AG08396 (cell line): ENCODE measurements at places on chromosomes 5 and 9.

DNA sequence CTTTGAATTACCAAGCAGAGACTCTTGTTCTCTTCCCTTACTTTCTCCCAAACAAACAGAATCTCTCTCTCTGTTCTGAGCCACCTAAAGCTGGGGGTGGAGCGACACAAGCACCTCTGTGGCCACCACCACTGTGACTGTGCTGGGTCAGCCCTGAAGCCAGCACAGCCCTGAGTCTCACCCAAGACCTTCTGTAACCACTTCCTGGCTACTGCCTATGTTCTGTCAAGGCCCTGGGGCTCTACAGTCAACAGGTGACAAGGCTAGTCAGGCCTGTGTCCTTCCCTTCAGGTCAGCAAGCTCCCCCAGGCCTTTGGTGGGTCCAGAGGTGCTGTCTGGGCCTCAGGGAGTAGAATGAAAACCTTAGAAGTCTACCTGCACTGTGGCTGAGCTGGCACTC lies 26.1 kb upstream of the SLC28A3 start:
- no peak for DNase-seq

DNA sequence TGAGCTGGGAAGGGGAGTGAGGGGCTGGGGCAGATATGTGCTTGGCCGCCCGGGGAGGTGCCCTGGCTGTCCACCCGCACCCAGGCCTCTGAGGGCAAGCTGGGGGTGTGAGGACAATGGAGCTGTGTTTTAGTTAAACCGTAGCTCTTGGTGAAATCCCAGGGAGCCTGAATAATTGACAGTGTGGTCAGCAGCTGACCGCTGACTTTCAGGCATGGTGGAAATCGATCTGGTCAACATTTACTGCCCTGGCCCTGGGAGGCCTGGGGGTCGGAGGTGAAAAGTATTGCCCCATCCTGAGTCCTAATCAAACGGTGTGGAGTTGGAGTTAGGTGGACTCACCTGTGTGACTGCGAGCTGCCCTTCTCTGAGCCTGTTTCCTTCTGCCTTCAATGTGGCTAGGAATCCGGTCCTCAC lies 31.2 kb upstream of the CRB2 start:
- no peak for DNase-seq

- no peak for DNase-seq
Measured at GRCh38 chr5:161934486-161934885, 86.6 kb downstream of the GABRA1 start.

DNA sequence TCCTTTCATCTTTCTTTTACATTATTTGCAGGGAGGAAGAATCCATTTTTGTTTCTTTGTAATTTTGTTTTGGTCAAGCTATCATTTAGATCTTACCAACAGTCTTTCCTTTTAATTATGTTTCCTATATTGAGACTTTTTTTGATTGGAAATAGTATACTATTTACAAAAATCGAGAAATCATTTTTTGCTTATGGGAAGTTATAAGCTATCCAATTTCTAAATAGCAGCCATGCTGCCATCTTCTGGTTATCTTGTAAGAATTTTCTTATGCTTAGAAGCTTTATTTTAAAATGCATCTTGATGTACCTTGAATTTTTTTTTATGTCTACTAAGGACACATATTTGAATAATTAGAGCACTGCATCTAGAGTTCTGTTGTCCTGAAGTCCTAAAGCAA lies 821.2 kb downstream of the PTPRD start:
- no peak for DNase-seq

DNA sequence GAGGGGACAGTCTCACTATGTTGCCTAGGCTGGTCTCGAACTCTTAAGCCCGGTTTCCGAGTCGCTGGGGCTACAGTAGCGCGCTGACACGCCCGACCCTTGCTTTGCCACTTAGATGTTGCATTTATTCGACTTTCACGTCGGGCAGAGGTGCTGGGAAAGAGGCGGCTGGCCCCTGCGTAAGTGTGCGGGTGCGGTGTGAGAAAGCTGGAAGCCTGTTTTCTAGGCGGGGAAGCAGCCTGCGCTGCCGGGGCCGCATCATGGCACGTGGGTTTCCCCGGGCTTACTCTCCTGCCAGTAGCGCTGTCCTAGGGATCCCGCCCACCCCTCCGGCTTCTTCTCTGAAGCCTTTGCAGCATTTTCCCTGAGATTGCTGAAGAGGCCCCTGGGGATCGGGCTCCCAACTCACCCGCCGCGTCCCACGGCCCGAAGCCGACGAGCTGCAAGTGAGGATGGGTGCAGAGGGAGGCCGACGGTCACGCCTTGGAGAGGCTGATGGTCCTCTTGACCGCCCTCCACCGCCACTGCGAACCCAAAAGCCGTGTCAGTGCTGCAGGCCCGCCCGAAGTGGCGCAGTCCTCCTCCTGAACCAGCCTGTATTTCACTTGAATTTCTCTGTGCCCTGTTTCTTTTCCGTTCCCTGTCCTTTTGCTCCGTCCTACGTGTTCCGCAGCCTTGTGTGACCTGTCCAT lies 5.8 kb upstream of the TRIM41 start:
- DNase-seq: no peak

- no peak for DNase-seq
Measured at GRCh38 chr5:10502578-10502977, 60.9 kb downstream of the ROPN1L start.

- DNase-seq: no peak
Measured at GRCh38 chr9:87540444-87541105, 42.9 kb downstream of the DAPK1 start.

DNA sequence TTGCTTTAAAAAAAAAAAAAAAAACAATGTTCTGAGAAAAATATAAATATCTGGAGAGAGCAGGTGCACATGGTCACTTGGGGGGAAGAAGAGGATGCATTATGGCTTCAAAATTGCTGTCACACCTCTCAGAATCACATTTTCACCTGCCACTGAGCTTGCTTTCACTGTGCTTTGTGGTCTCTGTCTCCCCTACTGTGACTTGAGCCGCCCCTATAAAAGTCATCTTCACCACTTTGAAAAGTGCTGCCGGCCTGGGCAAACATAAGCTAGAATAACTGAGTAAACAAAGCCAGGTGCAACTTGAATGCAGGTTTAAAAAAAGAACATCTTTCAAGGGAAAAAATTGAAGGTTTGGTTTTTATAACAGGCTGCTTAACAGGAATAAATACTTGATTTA lies 368.1 kb upstream of the GRIA1 start:
- no peak for DNase-seq

- DNase-seq: peak; percentile 65
Measured at GRCh38 chr9:37104183-37104889, 16.0 kb upstream of the ZCCHC7 start.

GRCh38 chr5:142014911-142015584 lies 2.2 kb upstream of the GNPDA1 start:
- DNase-seq: peak; percentile 48

- no peak for DNase-seq
Measured at GRCh38 chr5:140327589-140327988, 18.8 kb downstream of the HBEGF start.

- DNase-seq: no peak
Measured at GRCh38 chr5:79811081-79811480, 121.4 kb downstream of the CMYA5 start.

GRCh38 chr5:157761690-157762621 lies 18.4 kb downstream of the LSM11 start:
- DNase-seq: peak; percentile 66

GRCh38 chr5:145539201-145539600 lies 295.9 kb downstream of the PRELID2 start:
- no peak for DNase-seq

- DNase-seq: peak; percentile 97
Measured at GRCh38 chr9:34620061-34620994, at the start of gene DCTN3. Gene DCTN3 (minus strand): TSS chr9:34620495. CDS start chr9:34620464, 31 bp downstream.

GRCh38 chr9:14062586-14063221 lies 251.2 kb downstream of the NFIB start:
- DNase-seq: no peak

DNA sequence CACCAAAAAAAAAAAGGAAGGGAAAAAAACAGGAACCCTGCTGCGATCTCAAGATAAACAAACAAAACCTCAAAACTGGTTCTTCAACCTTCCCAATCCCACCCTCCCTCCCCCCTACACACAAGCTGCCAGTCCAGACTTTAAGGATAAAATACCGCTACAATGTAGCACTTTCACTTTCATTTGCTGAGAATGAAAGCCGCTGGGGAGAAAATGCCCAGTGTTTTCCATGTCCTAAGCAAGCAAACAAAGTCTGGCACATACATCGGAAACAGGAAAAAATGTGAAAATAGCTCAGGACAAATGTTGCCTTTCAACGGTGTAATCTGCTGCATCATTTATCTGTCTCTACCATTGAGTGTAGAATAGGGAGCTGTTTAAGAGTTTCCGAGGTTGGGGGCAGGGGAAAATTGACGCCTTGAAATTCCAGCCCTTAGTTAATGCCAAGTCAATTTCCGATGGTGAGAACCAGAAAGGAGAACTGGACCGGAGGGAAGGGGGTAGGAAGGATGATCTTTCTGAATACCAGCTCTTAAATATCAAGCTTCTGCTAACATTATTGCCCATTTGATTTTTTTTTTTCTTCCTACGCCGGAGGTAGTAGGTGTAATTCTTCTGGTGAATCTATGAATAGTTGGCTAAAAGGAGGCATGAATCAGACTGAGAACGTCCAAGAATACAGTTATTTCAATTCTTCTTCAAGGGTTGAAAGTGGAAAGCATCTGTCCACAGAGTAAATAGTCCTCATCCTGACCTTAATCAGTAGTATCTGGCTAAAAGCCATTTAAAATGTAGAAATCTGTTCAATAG lies 1.2 kb upstream of the ADAMTS6 start:
- peak; percentile 47 for DNase-seq

DNA sequence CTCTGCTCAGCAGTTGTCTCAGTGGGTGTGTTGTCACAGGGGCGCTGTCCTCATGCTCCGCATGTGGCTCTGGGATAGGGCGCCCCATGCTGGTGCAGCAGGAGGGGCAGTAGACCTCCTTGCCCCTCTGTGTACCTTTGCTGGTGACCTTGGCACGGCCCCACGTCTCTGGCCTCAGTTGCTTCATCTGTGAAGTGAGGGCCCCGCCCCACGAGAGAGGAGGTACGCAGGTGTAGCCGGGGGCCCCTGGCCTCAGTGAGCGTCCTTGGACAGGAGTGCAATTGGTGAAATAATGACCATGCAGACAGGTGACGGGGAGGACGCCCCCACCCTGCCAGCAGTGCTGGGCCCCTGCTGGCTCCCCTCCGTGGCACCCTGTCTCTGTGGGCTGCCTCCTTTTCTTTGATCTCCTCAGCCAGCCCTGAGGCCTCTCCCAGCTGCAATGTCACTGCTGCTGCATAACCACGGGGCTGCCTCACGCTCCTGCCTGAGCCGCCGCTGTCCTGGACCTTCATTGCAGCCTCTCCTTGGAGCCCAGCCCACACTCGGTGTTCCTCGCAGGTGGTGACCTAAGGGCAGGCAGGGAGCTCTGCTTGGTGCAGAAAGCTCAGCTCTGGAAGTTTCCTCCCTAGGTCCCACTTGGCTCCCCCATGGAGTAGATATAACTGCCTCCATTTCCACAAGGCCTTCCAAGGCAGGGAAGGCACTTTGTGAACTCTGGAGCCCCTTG lies 57.3 kb downstream of the PHF2 start:
- no peak for DNase-seq

DNA sequence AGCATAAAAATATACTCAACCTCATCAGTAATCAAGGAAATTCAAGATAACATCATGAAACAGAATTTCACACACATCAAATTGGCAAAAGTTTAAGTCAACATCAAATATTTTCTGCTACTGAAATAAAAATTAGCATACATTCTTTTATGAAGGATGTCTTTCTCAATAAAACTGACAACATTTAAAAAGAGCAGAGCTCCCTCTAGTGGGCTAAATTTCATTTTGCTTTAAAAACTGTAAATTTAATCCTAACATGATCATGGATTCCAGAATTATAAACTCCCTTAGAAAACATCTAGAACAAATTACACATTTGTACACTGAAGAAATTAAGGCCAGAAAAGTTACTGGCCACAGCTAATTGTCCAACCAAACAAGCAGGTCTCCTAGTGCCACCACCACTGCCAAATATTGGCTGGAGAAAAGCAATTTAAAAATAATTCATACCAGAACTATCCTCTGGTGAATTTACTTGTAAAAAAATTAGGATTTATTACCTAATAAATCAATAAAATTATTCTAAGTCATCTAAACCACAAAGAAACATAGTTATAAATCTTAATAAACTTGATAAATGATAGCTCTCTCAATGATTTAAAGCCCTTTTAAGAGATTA lies 31.2 kb downstream of the DEPDC1B start:
- DNase-seq: no peak

DNA sequence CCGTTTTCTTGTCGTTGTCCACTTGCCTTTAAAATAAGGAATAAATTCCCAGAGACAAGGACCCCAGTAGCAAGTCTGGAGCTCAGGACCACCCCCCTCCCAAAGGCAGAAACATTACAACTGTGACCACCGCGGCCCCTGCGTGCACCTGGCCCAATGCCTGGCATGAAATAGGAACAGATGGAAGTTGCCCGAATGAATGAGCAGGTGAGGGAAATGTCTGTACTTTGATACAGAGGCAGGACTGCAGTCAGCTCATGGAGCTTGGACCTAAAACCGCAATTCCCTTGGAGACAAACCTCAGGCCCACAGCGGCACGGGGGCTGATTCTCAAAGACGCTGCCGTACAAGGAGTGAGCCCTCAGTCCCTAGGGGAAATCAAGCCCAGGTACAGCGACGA lies 55.3 kb upstream of the SARDH start:
- no peak for DNase-seq

DNA sequence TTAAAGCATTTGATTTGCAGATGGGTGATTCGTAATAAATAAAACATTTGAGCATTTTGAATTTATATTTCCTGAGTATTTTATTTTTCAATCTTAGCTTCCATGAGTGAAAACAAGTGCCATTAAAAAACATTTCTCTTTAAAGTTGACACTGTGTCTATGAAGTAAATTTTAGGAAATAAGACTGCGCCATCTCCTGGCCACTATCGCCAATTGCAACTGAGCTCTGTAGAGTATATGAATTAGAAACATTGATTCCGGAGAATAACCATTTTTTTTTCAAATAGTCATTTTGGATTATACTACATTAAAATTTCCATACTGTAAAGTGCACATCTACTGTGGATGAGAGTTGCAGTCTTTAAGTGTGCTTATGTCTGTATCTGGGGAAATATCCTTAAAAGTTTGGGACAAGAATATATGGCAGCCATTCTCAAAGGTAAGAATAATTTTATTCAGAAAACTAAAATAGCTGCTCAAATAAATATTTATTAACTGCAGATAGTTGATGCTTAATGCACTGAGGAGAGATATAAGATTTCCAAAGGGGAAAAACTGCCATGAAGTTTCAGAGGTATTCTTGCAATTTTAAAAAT lies 5.9 kb downstream of the DMRTA1 start:
- peak; percentile 29 for DNase-seq
